ENCODE measurements at places on chromosomes 6 and 20.

GRCh38 chr6:159152041-159152440 lies 17.2 kb upstream of the FNDC1 start:
- H3K4me3 ChIP-seq = no peak overlapping the region
- peaks cover 5% of the 10 kb centered on the region for H3K27me3 ChIP-seq
- peaks cover 4% of the 10 kb centered on the region for H3K4me1 ChIP-seq
- H3K36me3 ChIP-seq = no peaks in the 10 kb centered on the region
- no peak overlapping the region for H3K27ac ChIP-seq

- H3K4me1 ChIP-seq = no peaks in the 10 kb centered on the region
- no peaks in the 10 kb centered on the region for H3K36me3 ChIP-seq
- H3K27ac ChIP-seq = no peak overlapping the region
These were observed 236.8 kb downstream of the PACRG start for GRCh38 chr6:162964488-162965140.

DNA sequence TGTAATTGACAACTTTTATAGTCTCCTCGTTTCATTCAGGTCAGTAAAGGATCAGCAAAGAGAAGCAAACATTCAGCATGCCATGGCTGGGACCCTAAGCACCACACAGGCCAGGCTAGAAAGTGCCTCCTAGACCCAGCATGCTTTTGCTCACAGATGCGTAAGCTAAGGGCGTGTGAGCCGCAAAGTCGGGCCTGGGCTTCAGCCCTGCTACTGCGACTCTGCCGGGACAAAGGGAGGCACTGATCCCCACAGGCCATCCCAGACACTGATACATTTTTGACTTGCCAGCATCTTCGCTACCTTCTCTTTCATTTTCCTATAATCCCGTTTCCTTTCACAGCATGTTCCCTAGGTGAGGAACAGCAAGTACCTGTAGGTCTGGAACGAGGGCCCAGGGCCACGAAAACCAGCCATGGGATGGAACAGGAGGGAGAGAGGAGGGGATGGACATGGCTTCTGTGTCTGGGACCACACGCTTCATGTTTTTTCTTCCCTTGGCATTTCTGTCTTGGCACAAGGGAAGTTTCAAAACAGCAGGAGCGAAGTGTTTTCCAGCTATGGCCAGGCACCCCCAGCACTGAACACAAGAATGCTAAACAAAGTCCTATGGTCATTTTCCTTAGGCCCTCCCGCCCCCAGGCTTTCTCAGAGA lies 42.6 kb downstream of the IRF4 start:
- H3K4me1 ChIP-seq = peaks cover 72% of the 10 kb centered on the region
- H3K27me3 ChIP-seq = no peaks in the 10 kb centered on the region
- DNase-seq = no peak
- peak overlapping the region; percentile 92 for H3K27ac ChIP-seq
- peak overlapping the region; percentile 41 for H3K4me3 ChIP-seq

GRCh38 chr6:15593798-15594197 lies 69.0 kb downstream of the DTNBP1 start:
- no peak overlapping the region for H3K4me3 ChIP-seq
- peaks cover 51% of the 10 kb centered on the region for H3K4me1 ChIP-seq
- DNase-seq = no peak
- H3K27me3 ChIP-seq = no peaks in the 10 kb centered on the region
- no peak overlapping the region for H3K27ac ChIP-seq

- H3K4me3 ChIP-seq = no peak overlapping the region
- no peak overlapping the region for H3K27ac ChIP-seq
- DNase-seq = no peak
- no peaks in the 10 kb centered on the region for H3K36me3 ChIP-seq
- no peaks in the 10 kb centered on the region for H3K4me1 ChIP-seq
These were observed 332.3 kb upstream of the MARCKS start for GRCh38 chr6:113524826-113525225.

DNA sequence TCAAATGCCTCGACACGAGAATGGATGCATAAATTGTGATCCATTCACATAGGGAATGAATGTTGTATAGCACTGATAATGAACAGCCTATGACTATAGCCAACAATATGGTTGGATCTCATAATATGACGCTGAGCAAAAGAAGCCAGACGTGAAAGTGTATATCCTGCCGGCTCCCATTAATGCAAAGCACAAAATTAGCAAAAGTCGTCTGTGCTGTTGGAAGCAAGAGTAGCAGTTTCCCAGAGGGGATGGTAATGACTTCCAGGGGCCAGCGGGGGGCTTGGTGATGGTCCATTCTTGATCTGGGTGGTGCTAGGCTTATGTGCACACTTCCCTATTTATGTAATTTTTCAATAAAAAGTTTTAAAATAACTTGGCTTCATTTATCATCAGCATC lies 1.0 kb upstream of the TAGAP start:
- H3K4me1 ChIP-seq = peaks cover 65% of the 10 kb centered on the region
- H3K27ac ChIP-seq = peak overlapping the region; percentile 98
- no peaks in the 10 kb centered on the region for H3K27me3 ChIP-seq
- peaks cover 41% of the 10 kb centered on the region for H3K36me3 ChIP-seq
- no peak for DNase-seq
- H3K4me3 ChIP-seq = peak overlapping the region; percentile 94

GRCh38 chr6:17035257-17036064 lies 66.4 kb upstream of the STMND1 start:
- DNase-seq = no peak
- no peaks in the 10 kb centered on the region for H3K36me3 ChIP-seq
- H3K4me1 ChIP-seq = no peaks in the 10 kb centered on the region
- peaks cover 22% of the 10 kb centered on the region for H3K27me3 ChIP-seq

- peaks cover 11% of the 10 kb centered on the region for H3K4me1 ChIP-seq
- H3K4me3 ChIP-seq = no peak overlapping the region
- H3K36me3 ChIP-seq = peaks cover 89% of the 10 kb centered on the region
- no peaks in the 10 kb centered on the region for H3K27me3 ChIP-seq
These were observed 41.7 kb downstream of the AKIRIN2 start for GRCh38 chr6:87660226-87660911.

GRCh38 chr20:62887860-62888239 lies 26.2 kb upstream of the TCFL5 start:
- H3K4me3 ChIP-seq = no peak overlapping the region
- no peak for DNase-seq
- H3K36me3 ChIP-seq = peaks cover 81% of the 10 kb centered on the region
- no peaks in the 10 kb centered on the region for H3K27me3 ChIP-seq

GRCh38 chr6:32570363-32570905 lies 19.2 kb downstream of the HLA-DRB1 start:
- H3K36me3 ChIP-seq = no peaks in the 10 kb centered on the region
- DNase-seq = no peak
- peaks cover 7% of the 10 kb centered on the region for H3K27me3 ChIP-seq
- H3K27ac ChIP-seq = no peak overlapping the region
- H3K4me1 ChIP-seq = peaks cover 6% of the 10 kb centered on the region
- no peak overlapping the region for H3K4me3 ChIP-seq

DNA sequence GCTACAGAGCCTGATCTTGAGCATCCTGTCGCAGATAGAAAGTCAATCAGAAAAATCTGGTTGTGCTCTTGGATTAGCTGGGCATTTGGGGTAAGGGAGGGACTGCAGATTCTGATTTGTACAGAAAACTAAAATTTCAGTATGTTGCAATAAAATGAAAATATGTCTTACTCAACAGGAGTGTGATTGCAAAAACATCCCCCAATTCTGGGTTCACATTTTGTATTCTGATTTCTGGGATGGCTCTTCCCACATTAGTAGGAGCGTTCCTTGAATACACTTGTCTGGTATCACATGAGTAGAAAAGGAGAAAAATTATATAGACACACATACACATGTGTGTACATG lies 40.5 kb downstream of the PANK2 start:
- H3K4me1 ChIP-seq = peaks cover 51% of the 10 kb centered on the region
- H3K4me3 ChIP-seq = no peak overlapping the region
- H3K27ac ChIP-seq = peak overlapping the region; percentile 51
- H3K36me3 ChIP-seq = peaks cover 53% of the 10 kb centered on the region

DNA sequence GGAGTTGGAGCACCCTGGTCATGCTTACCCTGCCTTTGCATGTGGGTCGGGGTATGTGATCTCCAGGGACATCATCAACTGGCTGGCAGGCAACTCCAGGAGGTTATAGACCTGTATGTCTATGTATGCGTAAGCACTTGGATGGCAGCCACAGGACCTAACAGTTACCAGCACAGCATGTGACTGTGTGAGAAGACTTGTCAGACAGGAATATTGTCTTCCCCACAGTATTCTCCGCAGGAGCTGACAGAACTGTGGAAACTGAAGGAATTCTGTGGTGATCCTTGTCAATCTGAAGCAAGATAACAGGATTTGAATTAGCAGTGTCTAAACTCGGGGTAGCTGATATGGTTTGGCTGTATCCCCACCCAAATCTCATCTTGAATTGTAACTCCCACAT lies 59.2 kb downstream of the TMEM244 start:
- no peak overlapping the region for H3K4me3 ChIP-seq
- H3K4me1 ChIP-seq = no peaks in the 10 kb centered on the region
- H3K36me3 ChIP-seq = no peaks in the 10 kb centered on the region

DNA sequence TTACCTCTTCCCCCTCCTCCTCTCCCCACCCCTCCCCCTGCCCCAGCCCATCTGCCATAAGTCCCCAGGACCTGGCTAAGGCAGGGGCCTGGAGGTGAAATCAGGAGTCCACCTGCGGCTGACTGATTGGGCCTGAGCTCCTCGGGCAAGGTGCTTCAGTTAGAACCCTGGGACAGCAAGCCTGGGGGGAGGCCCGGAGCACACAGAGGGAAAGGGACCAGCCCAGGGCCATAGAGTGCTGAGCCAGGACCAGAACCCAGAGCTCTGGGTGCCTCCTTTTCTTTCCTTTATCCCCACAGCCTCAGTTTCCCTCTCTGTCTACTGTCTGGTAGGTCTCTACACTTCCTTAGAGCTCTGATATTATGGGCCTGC lies 35.7 kb upstream of the VEGFA start:
- H3K36me3 ChIP-seq = no peaks in the 10 kb centered on the region
- H3K4me3 ChIP-seq = no peak overlapping the region
- no peak for DNase-seq
- no peaks in the 10 kb centered on the region for H3K27me3 ChIP-seq
- H3K4me1 ChIP-seq = peaks cover 23% of the 10 kb centered on the region

- peak overlapping the region; percentile 60 for H3K27ac ChIP-seq
- H3K4me1 ChIP-seq = peaks cover 69% of the 10 kb centered on the region
- no peak for DNase-seq
- H3K4me3 ChIP-seq = no peak overlapping the region
- no peaks in the 10 kb centered on the region for H3K27me3 ChIP-seq
- peaks cover 89% of the 10 kb centered on the region for H3K36me3 ChIP-seq
These were observed 16.6 kb downstream of the ZC3H12D start for GRCh38 chr6:149468179-149468578.

DNA sequence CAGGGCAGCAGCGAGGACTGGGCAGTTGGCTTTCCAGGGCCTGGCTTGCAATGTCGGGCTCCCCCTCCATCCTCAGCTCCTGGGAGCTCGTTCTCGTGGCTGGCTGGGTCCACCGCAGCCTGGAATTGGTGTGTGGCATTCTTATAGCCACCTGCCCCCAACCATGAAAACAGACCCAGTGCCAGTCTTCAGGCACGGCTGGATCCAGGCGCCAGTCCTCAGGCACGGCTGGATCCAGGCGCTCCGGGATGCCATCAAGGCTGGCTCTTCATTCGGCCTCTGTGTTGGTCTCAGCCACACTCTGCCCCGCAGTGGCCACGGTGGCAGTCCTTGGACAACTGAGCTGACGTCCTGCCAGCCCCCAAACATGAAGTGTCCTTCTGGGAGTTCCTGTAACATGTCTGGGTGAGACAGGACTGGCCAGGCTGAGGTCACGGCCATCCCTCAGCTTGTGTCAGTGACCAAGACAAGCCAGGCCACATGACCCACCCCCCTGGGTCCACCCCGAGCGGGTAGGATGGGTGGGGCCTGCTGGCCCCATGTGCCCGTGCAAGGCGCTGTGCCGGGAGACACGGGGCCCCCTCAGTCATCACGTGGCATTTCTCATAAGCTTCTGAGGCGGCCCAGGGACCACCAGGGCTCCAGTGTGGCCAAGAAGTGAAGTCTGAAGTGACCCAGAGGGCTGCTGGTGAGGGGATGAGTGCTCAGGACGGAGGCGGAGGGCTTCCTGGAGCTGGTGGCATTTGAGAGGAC lies 99.0 kb downstream of the TAF4 start:
- no peak overlapping the region for H3K4me3 ChIP-seq
- H3K27ac ChIP-seq = no peak overlapping the region
- DNase-seq = peak; percentile 14
- H3K36me3 ChIP-seq = no peaks in the 10 kb centered on the region
- H3K27me3 ChIP-seq = peaks cover 48% of the 10 kb centered on the region

DNA sequence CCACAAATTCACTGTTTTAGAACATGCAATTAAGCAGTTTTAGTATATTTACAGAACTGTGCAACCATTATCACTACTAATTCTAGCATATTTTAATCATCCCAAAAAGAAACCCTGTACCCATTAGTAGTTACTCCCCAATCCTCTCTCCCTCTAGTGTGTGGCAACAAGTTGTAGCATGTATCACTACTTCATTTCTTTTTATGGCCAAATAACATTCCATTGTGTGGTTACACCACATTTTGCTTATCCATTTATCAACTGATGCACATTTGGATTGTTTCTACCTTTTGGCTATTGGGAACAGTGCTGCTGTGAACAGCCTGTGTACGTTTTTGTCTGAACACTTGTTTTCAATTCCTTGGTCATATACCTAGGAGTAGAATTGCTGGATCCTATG lies 31.5 kb upstream of the FKBP1A start:
- no peaks in the 10 kb centered on the region for H3K36me3 ChIP-seq
- H3K4me1 ChIP-seq = peaks cover 8% of the 10 kb centered on the region
- DNase-seq = no peak
- H3K27me3 ChIP-seq = no peaks in the 10 kb centered on the region
- no peak overlapping the region for H3K4me3 ChIP-seq

- no peak overlapping the region for H3K4me3 ChIP-seq
- H3K36me3 ChIP-seq = peaks cover 63% of the 10 kb centered on the region
- H3K27me3 ChIP-seq = no peaks in the 10 kb centered on the region
- no peak overlapping the region for H3K27ac ChIP-seq
- peaks cover 7% of the 10 kb centered on the region for H3K4me1 ChIP-seq
These were observed 121.8 kb downstream of the SULF2 start for GRCh38 chr20:47663354-47664067.

- peaks cover 22% of the 10 kb centered on the region for H3K27me3 ChIP-seq
- peaks cover 23% of the 10 kb centered on the region for H3K4me1 ChIP-seq
- no peak overlapping the region for H3K4me3 ChIP-seq
- no peak for DNase-seq
These were observed 69.8 kb downstream of the RIN2 start for GRCh38 chr20:19827818-19828217.

DNA sequence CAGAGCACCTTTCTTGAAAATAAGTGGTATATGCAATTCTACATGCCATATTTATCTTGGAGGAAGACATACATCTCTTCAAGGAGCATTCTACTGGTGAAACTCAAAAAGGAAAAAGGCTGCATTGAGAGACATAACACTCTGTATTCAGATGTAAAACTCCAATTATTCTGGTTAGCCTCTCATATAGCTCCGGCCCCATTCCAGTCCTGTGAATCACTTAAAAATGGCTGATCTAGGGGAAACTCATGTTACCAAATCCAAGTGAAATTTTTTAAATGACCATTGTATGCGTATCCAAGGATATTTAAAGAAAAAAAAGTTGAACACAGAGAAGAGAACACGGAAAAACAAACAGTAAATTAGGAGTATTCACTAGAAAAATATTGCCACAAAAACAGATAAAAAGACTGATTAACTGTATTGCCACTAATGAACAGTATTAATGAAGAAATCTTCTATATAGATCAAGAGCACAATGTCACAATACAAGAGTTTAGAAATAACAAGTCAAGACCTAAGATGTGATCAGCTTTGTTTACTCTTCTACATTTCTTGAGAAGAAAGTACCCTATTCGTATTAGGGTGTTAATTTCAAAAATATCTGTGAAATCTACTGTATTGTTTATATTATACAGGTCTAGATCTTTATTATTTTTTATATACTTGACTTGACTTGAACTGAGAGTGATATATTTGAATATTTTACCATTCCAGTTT lies 124.5 kb upstream of the GJE1 start:
- no peak overlapping the region for H3K27ac ChIP-seq
- no peak overlapping the region for H3K4me3 ChIP-seq
- peaks cover 10% of the 10 kb centered on the region for H3K4me1 ChIP-seq
- H3K36me3 ChIP-seq = no peaks in the 10 kb centered on the region

All from activated T-cell treated with anti-CD3 and anti-CD28 coated beads, Interleukin-2, amount 50 U/mL, for 24 hours (primary cell).